Esophagus mucosa (tissue), 1 donor: ENCODE measurements at places on chromosomes 1 and 21. TPM values are rescaled to one million over a fixed set of nuclear protein-coding genes. Genes with fewer than 3 reads are reported as not detected.

DNA sequence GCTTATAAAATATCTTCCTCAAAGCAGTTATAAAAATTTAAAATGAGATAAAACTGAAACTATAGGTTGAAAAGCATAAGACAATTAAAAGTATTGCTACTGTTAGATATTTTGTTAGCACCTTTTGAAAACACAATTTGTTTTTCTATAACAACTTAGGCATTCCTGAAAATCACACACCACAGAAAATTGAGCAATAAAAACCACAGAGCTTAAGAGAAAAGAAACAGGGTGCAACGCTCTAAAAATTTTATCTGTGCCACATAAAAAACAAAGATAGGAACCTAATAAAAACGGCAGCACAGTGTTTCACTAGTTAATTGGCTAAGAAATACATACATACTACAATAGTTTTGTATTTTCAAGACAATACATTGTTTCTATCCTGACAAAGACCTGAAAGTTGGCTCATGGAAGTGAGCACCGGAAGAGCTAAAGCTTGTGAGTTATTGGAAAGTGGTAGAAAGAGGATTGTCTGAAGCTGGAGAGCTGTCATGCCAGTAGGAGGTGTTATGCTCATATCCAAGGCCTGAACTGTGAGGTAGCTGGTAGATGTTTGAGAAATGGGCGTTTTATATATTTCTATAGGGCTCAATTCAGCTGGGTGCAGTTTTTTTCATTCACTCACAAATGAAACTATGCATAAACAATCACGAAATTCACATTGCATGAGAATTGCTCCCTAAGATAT is 45.8 kb downstream of the RGS7 start:
- no peak for ATAC-seq

DNA sequence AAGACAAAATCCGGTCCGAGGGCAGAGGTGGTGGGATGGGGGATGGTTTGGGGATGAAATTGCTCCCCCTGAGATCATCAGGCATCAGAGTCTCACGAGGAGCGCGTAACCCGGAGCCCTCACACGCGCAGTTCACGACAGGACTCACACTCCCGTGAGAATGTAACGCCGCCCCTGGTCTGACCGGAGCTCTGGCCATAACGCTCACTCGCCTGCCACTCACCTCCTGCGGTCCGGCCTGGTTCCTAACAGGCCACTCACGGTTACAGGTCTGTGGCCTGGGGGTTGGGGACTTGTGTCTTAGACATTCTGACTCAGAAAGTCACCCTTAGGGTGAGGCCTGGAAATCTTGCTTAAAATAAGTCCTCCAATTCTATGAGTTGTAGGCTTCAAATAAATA is 19.8 kb downstream of the MAP1LC3C start:
- ATAC-seq = no peak

Gene C1orf185
- not detected for total RNA-seq

- ATAC-seq = no peak
Measured at GRCh38 chr1:38269923-38270848, 223.6 kb upstream of the POU3F1 start.
